ENCODE measurements at places on chromosomes 11 and 22.

DNA sequence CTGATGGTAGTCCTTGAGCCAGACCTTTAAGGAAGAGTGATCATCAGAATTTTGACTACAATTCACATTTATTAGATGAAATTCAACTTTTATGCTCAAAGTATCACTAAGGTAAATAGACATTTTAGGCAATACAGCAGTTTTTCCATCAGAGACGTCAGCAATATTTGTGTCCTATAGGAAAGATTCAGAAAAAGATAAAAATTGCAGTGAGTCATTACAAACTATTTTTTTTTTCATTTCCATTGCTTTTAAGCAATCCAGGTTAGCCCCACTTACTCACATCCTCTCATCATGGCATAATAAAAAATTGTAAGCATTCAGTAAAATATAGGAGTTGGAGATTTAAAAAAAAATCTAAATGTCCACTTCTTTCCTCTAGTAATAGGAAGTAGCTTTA is 46.9 kb downstream of the MSANTD4 start:
- DNase-seq, result no peak

GRCh38 chr22:35743326-35743860 is 25.7 kb downstream of the APOL5 start:
- no peak for DNase-seq

- no peak for DNase-seq
Measured at GRCh38 chr22:41110968-41111367, 18.6 kb downstream of the EP300 start.

- DNase-seq, result no peak
Measured at GRCh38 chr11:122632181-122632824, 23.2 kb upstream of the UBASH3B start.

DNA sequence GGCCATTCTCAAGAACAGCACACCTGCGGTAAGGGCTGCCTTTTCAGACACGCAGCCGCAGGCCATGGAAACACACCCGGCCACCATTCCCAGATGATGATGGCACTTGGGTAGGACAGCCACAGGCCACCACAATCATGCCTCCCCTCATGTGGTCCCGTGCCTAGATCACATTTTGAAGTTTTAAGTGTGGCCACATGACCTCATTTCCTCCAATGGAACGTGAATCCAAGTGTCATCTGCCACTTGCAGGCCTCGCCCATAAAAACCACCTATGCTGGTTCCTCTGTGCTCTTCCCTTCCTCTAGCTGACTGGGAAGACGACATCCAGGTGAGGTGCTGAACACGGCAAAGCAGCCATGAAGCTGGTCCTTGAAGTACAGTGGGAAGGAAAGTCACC is 44.6 kb upstream of the SLC25A1 start:
- no peak for DNase-seq

- DNase-seq, result no peak
Measured at GRCh38 chr11:75334976-75335375, 16.5 kb downstream of the ARRB1 start.

- DNase-seq, result no peak
Measured at GRCh38 chr11:110059706-110060463, 33.3 kb upstream of the ZC3H12C start.

DNA sequence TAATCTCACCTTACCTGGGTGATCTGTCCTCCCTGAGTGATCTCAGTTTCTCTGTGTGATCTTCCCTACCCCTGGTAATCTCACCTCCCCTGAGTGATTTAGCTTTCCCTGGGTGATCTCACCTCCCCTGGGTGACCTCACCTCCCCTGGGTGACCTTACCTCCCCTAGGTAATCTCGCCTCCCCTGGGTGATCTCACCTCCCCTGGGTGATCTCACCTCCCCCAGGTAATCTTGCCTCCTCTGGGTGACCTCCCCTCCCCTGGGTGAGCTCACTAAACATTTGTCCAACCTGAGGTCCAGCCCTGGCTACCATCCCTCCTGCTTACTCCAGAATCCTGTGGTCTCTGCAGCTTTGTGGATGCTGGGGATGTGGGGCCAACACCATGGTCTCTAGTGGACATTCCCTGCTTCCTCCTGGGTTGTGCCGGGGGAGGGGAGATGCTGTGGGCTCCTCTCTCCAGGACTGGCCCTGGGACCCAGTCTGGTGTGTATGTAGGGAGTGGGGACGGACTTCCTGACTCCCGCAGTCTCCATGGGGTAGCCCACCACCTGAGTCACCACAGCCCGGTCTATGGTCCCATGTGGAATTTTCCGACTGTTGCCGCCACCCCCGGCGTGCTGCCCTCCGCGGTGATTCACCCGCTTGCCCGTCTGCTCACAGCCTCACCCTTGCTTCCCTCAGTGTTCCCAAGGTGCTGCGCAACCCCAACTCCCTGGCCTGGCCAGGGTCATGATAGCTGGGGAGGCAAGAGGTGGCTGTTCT is 9.9 kb downstream of the LSP1 start:
- no peak for DNase-seq

DNA sequence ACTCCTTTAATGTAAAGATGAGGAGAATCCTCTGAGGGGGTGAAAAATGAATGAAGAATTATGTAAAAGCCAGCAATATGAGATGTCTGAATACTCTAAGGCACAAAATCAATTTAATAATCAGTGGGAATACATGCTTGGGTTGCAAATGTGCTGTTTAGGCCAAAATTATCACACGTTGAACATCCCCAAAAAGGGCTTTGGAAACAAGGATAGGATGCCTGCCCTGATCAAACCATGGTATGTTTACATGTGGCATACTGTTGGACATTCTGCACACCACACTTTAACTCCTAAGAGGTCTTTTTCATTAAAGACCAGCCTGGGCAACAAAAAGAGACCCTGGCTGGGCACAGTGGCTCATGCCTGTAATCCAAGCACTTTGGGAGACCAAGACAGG is 26.3 kb downstream of the F2 start:
- no peak for DNase-seq

DNA sequence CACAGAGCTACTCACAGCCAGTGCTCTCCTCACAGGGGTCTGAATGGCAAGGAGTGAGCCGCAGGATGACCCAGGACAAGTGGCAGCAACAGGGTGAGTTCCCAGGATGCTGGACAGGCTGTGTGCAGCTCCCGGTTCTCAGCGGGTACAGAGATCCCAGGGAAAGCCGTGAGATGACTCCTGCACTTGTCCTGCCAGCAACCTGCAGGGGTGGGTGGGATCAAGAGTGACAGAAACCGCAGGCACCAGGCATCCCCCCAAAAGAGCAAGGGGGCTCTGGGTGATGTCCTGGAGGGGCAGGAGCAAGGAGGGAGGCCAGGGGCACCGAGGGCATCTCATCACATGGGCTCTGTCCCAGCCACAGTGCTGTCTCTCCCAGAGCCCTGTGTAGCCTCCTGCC is 15.9 kb upstream of the PRODH start:
- DNase-seq, result no peak

GRCh38 chr11:125835748-125836147 is 2.6 kb downstream of the PATE4 start:
- no peak for DNase-seq

GRCh38 chr11:78656984-78657383 is 82.3 kb upstream of the NARS2 start:
- no peak for DNase-seq

GRCh38 chr22:48207919-48208535 is 1445.6 kb downstream of the TBC1D22A start:
- DNase-seq, result no peak

DNA sequence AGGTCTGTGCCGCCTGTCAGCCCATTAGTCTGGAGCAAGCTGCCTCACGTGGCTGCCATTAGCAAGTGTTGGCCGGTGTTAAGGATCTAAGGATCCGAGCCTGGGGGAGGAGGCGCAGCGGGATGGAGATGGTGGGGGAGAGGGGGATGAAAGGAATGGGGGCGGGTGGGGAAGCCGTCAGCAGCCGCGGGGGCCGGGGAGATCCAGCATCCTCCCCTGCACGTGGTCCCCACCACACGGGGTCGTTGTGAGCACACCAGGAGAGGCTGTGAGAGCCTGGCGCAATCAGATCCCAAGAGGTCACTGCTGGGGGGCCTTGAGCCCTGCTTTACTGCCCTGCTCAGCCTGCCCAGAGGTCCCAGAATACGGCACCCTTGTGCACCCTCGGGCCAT is 7.3 kb downstream of the CABP7 start:
- DNase-seq, result no peak

GRCh38 chr11:73784080-73784634 is 3.5 kb upstream of the MRPL48 start:
- DNase-seq, result no peak

DNA sequence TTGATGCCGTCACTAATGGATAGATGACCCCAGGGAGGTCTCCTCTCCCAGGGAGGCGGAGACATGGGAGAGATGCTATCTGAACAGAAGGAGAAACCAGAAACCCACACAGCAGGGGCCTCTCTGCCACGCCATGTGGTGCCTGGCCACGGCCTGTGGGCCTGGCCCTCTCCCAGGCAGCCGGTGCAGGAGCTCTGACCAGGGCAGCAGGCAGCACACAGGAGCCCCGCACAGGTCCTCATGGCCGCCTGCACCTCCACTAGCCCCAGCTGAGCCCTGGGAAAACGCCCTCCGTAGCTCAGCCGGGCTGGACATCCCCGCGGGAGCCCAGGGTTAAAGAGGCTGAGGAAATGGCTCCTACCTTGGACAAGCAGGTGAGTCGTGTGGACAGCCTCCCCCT is 19.8 kb downstream of the IGSF9B start:
- no peak for DNase-seq

GRCh38 chr11:122782222-122782621 is 56.1 kb upstream of the CRTAM start:
- no peak for DNase-seq

- DNase-seq, result no peak
Measured at GRCh38 chr11:130101661-130102060, 32.0 kb downstream of the APLP2 start.

GRCh38 chr22:35870517-35871293 is 153.0 kb downstream of the APOL5 start:
- DNase-seq, result no peak

DNA sequence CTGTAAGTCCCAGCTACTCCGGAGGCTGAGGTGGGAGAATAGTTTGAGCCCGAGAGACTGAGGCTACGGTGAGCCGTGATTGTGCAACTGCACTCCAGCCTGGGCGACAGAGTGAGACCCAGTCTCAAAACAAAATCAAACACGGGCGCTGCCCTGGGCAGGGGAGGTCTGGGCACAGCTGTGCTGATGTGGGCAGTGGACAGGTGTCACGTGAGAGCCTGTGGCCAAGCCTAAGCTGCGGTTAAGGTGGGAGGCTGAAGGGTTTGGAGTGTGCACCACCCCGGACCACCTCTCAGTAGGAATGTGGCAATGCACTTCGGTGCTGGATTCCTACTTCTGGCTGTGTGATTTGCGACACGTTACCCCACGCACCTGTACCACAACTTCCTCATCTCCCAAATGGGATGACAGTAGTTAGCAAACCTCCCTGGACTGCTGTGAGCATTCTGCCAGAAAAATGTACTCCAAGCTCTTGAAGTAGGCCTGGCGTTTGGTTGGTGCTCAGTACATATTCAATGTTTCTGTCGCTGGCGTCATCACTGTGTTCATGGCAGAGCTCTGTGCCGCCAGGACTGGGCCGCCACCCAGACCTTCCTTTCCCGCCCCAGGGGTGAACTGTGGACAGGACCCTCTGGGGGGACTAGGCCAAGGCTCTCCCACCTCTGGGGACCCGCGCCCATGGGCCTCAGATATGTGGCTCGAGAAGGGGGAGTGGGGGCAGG is 807 bp upstream of the ZNF74 start:
- DNase-seq, result no peak

DNA sequence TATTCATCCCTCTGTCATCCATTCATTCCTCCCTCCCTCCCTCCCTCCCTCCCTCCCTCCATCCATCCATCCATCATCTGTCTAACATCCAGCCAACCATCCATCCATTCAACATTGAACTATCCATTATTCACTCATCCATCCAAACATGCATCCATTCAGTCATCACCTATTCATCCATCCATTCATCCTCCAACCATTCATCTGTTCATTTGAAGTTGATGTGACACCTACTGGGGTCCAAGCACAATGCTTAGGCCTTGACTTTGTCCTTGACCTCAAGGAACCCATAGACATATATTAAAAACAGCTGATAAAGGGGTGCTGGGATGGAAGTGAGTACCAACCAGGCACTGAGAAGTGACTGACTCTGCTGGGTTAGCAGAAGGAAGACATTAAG is 26.6 kb downstream of the BCR start:
- DNase-seq, result no peak

GRCh38 chr11:10377183-10377582 is 72.3 kb downstream of the ADM start:
- DNase-seq, result no peak

DNA sequence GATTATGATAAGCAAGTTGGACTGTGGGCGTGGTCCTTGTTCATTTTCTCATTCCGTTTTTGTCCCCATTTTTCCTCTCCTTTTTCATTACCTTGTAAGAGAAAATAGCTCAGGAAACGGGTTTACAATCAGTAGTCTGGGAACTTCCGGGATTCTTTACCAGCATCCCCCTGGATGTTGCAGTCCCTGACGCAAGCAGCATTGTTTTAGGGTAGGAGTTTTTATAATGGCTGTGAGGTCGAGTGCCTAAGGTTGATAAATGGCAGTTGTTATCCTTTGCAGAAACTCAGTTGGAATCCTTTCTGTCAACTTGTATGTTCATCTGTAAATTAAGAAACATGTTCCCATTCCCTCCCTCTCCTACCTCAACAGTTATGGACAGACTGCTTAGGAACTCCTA is 68.3 kb downstream of the ARHGEF12 start:
- DNase-seq, result no peak

DNA sequence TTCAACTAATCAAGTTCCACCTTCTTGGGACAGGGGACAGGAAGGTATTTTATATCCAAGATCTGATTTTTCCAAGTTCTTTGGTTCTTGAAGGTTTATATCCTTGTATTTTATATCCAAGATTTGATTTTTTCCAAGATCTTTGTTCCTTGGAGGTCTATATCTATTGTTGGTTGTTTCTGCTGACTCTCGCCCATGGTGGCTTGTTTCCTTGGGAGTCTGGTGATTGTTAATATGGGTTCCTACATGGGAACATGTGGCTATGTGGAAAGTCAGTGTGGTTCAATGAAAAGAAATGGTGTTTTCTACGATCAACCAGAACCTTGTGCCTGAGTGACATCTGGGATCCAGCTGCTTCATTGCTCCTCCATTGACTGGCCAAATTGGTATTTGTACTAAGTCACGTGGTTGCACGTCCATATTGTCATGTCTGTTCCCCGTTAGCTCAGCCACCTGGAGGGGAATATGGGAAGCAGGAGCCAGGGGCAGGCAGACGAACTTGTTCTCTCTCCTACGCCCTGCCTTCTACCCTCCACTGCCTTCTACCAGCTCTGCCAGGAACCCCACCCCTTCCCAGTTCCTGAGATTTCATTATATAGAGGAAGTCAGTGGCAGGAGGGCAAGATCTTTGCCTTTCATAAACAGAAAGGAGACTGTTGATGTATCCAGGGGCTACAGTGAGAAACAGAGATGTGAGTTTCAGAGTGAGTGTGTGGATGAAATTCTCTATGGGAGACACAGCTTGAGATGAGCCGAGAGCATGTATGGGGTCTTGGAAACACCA is 11.1 kb upstream of the CSF2RB start:
- DNase-seq, result no peak
